Urinary bladder (tissue), 4 donors: ENCODE measurements at places on chromosomes 2 and 18. TPM values are rescaled to one million over a fixed set of nuclear protein-coding genes. Genes with fewer than 3 reads are reported as not detected.

GRCh38 chr2:10345813-10346212, 43.1 kb downstream of the HPCAL1 start:
- DNase-seq: no peak

DNA sequence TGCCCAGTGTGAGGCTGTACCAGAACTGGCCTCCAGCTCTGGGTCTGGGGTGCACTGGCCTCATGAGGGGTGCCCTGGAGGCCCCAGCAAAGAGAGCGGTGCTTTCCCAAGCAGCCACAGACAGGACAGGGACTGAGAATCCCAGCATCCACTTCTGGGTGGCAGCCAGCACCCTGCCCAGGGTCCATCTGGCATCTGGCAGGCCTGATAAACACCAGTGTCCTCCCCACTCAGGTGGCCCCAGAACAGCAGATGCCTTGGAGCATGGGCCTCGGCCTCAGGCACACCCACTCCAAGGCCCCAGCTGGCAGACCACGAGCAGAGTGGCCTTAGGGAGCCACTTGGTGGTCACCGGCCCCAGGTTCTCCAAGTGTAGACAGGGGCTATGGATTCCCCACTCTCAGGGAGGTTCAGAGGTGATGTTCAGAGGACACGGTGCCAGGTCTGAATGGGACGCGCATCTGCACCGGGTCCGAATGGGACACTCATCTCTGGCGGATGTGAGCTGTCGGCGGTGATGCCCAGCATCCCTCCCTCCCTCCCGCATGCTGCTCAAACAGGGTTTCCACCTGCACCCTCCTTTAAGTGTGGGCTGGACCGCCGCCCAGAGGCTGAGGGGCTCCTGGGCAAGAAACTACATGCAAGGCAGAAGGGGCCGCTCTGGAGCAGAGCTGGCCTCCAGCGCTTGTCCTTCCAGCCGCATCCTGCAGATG, 82.2 kb upstream of the GPC1 start:
- DNase-seq: no peak

Gene IL36A
- not detected for total RNA-seq

Gene MTCL1
- total RNA-seq: 24.2 TPM

Gene XDH
- total RNA-seq: 2.1 TPM

Gene GKN2
- not detected for total RNA-seq

- DNase-seq: no peak
Measured at GRCh38 chr2:173184031-173185004, 108.7 kb downstream of the MAP3K20 start.

GRCh38 chr2:60958361-60958760, 59.2 kb upstream of the PEX13 start:
- DNase-seq: no peak

DNA sequence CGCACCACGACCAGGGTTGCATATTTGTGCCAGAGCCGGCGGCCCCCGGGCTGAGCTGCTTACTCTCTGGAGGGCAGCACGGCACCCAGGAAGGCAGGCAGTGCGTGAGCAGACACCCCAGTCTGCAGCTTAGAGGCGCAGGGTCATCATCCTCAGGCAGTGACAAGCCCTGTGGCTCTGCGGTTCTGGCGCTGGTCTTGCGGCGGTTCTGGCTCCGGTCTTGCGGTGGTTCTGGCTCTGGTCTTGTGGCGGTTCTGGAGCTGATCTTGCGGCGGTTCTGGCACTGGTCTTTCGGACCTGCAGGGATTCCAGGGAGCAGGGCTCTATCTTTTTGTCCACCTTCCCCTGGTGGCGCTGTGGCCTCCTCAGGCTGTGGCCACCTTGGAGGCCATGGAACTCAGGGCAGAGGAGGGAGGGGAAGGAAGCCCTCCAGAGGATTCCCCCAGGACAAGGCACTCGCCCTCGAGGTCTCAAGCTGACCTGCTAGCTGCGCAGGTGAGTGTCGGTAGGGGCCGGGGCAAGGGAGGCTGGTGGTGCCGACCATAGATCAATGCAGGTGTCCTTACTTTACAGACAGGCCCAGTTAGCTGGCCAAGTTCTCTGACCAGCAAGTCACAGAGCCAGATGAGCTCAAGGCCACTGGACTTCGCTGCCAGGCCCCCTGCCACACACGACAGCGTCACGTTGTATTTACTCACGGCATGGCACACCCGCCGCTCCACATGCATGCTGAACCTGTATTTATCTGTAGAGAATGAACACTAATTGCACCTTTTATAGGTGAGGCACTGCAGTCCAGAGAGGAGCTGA, 14.9 kb downstream of the ESPNL start:
- DNase-seq: no peak

DNA sequence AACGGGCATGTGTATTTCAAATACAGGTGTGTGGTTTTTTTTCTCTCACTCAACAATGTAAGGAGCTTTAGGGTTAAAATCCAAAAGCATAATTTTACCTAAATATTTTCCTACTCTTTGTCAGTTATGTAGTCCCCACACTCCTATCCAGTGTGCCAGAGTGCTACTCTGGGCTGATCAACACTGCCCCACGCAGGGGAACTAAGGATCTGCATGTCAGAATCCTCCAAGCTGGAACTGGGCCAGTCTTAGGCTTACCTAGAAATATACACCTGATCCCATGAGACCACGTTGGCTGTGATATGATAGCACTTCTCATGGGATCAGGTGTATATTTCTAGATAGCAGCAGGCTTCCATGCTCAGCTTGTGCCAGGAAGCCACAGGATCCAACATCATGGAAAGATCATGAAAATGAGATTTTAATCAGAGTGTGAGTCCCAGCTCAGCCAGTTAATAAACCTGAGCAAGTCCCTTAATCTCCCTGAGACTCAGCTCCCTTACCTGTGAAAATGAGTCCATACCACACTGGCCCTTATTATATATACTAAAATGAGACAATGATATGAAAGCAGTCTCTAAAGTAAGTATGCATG, 29.7 kb downstream of the CCDC141 start:
- no peak for DNase-seq

DNA sequence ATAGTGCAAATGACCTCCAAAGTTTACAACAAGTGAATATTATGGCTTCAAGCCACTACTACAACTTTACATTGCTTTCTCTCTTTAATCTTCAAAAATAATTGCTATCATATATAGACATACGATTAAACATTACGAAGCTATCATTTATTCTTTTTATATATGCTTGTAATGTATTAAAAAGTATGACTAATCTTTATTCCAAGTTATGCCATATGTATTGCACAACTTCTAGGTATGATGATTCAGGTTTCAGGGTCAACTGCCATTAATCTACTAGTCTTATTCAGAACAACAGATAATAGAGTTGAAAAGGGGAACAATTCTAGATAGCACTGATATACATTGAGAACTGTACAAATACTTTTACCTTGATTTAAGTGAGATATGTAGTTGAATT, 506.2 kb upstream of the TMEFF2 start:
- no peak for DNase-seq

Gene UGT1A1
- total RNA-seq: 1.9 TPM

GRCh38 chr2:96874198-96874831, 4.4 kb upstream of the SEMA4C start:
- DNase-seq: no peak

GRCh38 chr2:188079196-188079595, 212.5 kb upstream of the GULP1 start:
- no peak for DNase-seq

DNA sequence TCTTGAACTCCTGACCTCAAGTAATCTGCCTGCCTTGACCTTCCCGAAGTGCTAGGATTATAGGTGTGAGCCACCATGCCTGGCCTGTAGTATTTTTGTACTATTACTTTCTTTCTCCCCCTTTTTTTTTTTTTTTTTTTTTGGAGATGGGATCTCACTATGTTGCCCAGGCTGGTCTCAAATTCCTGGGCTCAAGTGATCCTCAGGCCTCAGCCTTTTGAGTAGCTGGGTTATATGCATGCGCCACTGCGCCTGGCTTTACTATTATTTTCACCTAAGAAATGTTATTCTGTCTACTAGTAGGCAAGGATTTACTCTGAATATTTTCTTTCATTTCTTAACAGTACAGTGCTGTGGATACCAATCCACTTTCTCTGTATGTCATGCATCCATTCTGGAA, 17.4 kb upstream of the ADGRF3 start:
- DNase-seq: no peak

GRCh38 chr2:30150786-30151185, 4.0 kb downstream of the YPEL5 start:
- no peak for DNase-seq

Gene MYO1B
- total RNA-seq: 138 TPM

Gene IHH
- not detected for total RNA-seq

DNA sequence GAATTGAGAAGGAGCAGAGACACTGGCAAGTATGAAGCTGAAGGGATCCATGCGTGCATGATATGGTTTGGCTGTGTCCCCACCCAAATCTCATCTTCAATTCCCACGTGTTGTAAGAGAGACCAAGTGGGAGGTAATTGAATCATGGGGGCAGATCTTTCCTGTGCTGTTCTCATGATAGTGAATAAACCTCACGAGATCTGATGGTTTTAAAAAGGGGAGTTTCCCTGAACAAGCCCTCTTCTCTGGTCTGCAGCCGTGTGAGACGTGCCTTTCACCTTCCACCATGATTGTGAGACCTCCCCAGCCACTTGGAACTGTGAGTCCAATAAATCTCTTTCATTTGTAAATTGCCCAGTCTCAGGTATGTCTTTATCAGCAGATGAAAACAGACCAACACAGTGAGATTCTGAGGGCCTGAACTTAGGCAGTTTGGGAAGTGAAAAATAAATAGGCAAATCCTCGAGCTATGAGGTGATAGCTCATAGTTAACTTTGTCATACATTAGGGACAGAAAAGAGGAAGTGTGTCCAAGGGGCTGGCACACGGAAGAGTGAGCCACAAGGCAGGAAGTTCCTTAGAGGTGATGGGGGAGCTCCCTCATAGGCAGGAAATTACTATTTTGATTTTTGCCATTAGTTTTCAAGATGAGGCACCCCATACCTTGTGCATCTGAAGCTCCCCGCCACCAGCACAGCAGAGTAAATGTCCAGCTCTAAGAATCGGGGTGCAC, 658.8 kb upstream of the ID2 start:
- DNase-seq: no peak

GRCh38 chr2:3628241-3628679, 29.7 kb upstream of the ALLC start:
- DNase-seq: no peak

Gene MFSD2B
- 0.85 TPM for total RNA-seq

DNA sequence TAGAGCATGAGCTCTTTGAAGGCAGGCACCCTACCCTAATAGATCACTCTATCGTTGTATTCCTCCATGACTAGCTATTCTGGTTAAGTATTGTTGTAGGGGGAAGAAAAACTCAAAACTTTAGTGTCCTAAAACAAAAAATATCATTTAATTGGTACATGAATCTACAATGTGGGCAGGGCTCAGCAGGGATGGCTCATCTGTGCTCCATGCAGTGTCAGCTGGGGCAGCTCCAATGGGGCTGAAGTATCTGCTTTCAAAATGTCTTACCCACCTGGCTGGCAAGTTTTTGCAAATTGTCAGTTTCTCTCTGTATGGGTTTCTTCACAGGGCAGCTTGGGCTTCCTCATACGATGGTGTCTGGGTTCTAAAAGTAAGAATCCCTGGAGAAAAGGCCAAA, 83.2 kb upstream of the ITGA6 start:
- DNase-seq: no peak

DNA sequence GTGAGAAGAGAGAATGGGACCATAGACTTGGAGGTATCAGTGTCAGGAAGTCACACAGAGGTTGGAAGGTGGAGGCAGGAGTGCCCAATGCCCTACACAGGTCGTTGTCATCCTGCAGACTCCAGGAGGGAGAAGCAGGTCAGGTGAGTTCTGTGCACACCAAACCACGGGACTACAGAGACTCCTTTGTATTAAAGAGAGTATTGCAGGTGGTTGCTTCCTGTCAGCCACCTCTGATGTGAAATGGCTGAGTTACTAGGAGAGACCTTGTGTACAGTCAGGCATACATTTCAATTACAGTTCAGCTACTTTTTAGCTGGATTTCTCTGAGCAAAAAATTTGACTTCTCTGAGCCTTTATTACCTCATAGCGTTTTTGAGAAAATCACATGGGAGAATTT, 51.6 kb downstream of the SPP2 start:
- DNase-seq: no peak

Gene LGALSL
- 20.6 TPM for total RNA-seq

- no peak for DNase-seq
Measured at GRCh38 chr2:70347831-70348230, 46.0 kb upstream of the FAM136A start.

GRCh38 chr2:64237266-64237665, 93.0 kb upstream of the PELI1 start:
- no peak for DNase-seq

Gene BARD1
- 74.2 TPM for total RNA-seq

DNA sequence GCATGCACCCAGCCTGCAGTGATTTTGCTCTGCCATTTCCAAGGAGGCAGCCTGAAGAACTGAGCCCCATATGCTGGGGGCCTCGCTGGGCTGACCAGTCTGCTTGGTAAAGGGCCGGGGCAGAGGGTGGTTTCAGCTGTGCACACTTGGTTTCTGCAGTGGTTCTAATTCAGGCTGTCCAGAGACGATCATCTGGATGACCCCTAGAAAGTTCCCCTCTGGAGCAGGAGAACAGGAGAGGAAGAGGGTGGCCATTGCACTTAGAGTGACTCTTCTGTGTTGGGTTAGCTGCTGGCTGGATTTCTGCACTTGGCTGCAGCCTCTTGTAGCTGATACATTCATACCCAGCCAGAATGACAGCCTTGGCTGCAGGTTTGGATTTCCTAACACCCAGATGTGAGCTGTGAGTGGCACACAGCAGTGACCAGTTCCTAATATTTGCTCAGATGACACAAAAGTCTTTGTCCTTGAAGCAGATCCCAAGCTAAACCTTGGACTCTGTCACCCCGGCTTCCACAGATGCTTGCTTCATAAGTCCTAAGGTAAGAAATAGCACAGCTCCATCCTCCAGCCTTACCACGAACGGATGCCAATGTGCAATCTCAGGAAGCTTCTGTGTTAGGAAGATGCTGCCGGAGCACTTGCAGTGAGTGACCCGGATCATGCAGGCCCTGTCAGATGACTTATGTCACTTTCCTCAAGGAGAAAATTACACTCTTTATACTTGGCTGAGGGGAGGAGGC, 105.6 kb downstream of the HNRNPLL start:
- DNase-seq: no peak

Gene EHD3
- total RNA-seq: 8.3 TPM

Gene ACMSD
- total RNA-seq: not detected

Gene CTNNA2
- 14.0 TPM for total RNA-seq
